ENCODE measurements at places on chromosomes 1 and 21.

DNA sequence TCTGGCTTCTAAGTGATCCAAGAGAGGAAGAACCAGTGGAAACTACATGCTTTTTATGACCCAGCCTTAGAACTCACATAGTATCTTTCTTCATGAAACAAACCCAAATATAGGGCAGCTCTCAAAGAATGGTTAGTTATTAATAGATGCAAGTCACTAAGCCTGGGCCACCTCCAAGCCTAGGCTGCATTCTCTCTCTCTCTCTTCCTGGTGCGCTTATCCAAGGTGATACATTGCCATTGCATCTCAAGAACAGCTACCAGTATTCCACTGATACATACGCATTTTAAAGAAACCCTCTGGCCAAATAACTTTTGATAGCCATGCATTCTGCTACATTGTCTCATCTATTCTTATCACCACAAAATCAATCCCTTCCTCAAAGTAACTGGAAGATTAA is 455.6 kb upstream of the ADGRL2 start:
- DNase-seq: no peak

DNA sequence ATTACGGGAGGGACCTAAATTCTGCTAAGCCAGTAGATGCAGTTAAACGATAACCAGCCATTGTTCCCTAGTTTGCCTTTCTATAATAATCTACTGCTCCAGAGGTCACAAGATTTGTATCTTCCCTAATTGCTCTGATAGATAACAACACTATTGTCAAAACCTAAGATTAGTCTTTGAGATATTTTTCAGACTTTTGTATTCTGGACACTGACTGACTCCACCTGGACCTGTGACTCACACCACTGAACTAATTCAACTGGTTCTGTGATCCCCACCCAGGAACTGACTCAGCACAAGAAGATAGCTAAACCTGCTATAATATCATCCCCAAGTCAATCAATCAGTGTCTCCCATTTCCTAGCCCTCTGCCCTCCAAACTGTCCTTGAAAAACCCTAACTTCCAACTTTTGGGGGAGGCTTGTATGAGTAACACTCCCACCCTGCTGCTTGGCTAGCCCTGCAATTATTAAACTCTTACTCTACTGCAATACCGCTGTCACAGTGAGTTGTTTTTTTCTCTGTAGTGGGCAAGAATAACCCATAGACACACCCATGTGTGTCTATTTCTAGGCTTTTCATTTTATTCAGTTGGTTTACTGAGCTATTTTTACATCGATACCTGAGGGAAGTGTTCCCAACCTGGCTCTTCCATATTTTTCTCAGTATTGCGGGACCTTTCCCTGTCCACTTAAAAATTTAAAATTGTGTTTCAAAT is 11.2 kb downstream of the KIFAP3 start:
- no peak for DNase-seq

- no peak for DNase-seq
Observed at GRCh38 chr1:208010487-208011071, 99.7 kb upstream of the CD34 start.

- no peak for DNase-seq
Observed at GRCh38 chr1:210855440-210855839, 278.5 kb downstream of the KCNH1 start.

DNA sequence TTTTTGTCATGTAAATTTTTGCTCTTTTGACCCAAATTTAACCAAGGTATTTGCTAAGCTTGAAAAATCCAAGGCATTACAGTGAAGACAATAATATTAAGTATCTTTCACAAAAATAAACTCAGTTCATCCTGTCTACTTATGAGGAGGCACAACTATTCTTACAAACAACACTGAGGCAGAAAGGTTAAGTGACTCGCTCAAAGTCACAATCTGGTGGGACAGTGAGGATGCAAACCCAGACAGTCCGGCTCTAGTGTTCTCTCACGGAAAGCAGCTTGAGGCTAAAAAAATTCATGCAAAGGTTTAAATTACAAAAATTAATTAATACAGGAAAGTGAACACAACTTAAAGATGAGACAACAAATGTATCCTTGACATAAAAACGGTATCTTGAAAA is 125.3 kb downstream of the SIPA1L2 start:
- no peak for DNase-seq

DNA sequence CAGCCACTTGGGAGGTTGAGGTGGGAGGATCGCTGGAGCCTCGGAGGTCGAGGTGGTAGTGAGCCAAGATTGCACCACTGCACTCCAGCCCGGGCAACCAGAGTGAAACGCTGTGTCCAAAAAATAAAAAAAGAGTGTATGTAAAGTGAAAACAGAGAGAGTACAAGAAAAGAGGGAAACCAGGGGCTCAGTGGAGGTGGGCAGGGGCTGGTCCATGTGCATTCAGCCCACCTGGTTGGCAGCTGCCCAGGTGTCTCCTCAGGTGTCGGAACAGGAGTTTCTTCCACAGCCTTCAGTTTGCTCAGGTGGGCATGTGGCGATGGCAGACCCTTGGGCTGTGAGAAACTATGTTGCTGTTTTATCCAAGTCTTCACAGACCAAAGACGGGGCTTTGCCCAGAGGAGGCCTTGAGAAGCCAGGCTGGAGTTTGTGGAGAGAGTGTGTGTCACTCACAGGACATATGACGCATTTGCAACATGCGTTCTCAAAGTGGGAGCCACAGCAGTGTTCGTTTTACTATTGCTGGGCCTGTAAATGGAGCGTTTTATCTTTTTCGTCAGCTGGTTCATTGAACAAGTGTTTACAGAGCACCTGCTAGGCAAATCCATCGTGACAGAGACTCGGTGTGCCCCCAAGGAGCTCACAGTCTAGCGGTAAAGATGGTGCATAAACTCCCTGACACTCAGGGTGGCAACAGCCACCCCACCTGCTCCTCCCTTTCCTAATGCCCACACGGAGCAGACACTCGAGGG is 22.4 kb upstream of the SAMD11 start:
- no peak for DNase-seq

DNA sequence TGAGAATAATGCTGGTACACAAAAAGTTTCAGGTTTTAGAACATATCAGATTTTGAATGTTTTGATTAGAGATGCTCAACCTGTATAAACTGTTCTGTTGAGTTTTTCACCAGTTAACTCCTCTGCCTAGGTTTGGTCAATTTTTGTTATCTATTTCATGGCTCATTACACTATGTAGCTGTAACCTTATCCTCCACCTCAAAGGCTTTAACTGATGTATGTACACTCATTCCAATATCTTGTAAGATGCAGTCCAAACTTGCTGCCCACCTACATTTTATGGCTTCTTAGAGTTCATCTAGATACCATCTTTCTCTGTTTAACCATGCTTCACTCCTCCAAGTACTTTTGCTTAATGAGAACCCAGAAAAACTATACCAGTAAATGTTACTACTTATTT is 107.8 kb downstream of the EIF4G3 start:
- DNase-seq: no peak

- DNase-seq: no peak
Observed at GRCh38 chr1:43363283-43363934, 4.4 kb downstream of the ELOVL1 start.

- no peak for DNase-seq
Observed at GRCh38 chr1:117123274-117123673, 1.7 kb upstream of the TRIM45 start.

DNA sequence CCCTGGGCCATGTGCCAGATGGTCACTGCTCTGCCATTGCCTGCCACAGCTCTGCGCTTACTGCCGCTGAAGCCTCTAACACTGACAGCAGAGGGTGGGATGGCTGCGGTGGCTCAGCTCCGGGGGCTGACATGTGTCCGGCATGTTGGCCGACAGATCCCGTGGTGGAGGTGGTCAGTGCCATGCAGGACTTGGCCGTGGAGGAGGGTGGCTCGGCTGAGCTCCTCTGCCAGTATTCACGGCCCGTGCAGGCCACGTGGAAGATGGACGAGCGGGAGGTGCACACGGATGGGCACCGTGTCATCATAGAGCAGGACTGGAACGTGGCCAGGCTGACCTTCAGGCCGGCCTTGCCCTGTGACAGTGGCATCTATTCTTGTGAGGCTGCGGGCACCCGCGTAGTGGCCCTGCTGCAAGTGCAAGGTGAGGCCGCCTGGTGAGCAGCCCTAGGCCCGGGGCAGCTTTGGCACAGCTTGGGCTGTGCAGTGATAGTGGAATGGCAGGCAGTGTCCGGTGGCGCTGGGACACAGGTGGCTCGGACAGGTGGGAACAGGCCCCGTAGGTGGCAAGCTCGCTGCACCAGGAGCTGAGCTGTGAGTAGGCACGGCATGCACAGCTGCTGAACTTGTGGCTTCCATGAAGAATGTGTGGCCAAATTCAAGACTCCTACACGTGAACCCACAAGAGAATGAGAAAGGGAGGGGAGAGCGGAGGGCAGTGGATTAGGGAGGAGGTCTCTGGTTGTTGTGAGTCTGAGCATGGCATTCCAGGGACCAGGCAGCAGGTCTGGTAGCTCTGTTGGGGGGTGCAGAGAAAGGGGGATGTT is 91.8 kb downstream of the TRIM11 start:
- DNase-seq: no peak

- no peak for DNase-seq
Observed at GRCh38 chr1:27547220-27548116, 56.5 kb downstream of the AHDC1 start.

DNA sequence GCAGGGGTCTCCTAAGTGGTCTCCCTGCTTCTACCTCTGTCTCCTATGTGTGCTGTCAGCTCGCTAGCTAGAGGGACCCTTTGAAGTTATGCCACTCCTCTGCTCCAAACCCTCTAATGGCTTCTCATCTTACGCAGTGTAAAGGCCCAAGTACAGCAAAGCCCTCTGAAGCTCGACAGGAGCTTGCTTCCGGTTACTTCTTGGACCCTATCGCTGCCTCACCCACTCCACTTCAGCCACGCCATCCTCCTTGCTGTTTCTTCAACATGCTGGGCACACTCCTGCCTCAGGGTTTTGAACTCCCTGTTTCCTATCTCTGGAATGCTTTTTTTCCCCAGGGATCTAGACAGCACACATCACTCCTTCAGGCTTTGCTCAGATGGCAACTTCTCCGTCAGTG is 102.3 kb upstream of the F3 start:
- DNase-seq: no peak

- no peak for DNase-seq
Observed at GRCh38 chr1:167416506-167416905, 101.8 kb downstream of the CD247 start.

DNA sequence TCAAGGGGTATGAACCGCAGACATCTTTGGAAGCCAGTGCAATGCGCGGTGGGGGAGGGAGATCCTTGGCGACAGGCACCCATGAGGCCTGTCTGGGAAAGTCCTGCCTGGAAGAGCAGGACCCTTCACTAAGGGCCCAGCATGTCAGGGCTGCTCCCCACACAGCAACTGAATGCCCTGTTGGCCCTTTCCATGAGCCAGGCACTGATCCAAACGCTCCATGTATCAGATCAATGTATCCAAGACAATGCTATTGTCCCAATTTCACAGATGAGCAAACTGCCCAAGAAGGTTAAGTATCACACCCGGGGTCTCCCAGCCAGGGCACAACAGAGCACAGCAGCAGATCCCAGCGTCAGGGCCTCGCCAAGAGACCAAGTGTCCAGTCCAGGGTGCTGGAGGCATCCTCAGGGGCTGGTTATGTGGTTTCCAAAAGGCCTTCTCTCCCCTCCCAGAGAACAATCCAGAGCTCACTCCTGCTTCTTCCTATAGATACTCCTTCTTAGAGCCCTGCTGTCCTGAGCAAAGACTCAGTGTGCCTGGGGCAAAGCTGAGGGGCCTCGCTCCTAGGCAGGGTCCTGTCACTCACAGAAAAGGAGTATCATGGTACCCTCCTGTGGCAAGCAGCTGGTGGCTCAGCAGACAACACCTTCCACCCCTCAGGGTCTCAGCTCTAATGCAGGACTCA is 328.0 kb downstream of the NPHP4 start:
- no peak for DNase-seq

DNA sequence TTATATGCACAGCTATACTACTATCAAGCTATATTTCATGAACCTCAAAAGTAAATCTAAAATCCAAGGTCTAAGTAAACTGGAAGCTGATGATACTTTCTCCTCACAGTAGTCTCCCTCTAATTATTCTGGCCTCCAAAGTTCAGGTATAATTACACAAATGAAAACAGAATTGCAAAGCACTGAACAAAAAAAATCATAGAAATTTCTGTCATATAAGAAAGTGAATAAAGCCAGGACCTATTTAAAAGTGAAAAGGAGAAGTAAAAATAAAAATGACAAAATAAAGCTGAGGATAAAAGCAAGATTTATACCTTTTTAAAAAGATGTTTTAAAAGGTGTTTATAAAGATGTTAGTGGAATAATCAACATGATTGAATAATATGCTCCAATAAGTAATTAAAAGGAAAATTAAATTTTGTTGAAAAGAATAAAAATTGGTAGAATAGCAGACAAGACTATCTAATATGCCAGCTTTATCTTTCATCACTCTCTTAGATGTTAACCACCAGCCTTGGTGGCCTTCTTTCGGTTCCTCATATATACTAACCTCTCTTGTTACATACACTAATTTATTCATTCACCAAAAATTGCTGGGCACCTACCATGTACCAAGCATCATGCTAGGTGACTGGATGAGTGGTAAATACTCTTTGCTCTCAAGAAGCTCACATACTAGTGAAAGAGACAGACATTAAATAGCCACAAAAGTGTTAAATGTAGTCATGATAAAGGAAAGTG is 25.1 kb downstream of the SHCBP1L start:
- DNase-seq: no peak

DNA sequence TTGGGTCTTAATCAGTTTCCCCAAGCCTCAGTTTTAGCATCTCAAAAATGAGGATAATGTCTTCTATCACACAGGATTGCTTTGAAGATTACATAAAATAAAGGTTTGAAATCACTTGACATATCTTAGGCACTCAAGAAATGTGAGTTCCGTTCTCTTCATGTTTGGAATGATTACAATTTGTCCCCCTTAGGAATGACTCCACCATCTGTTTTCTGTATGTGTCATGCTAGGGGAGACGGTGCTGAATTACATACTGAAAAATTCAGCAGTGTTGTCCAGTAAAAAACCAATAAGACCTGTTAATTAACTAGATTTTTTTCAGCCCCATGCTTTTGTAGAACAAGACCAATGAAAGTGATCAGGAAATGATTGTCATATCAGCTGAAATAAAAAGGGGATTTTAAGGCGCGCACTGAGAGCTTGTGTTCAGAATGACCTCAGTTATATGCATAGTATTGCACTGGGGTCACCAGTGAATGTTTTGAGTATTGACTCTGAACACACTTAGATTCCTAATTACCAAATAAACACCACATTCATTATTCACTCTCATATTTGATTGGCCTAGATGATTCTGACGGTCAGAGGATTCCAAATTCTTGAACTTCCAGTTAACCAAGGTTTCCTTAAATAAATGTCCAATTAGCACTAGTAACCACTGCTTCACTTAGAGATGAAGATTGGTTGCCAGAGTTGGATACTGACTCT is 114.5 kb upstream of the KCNK2 start:
- no peak for DNase-seq

GRCh38 chr1:53278298-53278725 is 40.0 kb upstream of the MAGOH start:
- DNase-seq: peak; percentile 91

- DNase-seq: no peak
Observed at GRCh38 chr1:114758256-114758832, 560 bp upstream of the CSDE1 start.

Measured in activated CD8-positive, alpha-beta memory T cell treated with anti-CD3 and anti-CD28 coated beads for 24 hours (primary cell).